Naive thymus-derived CD8-positive, alpha-beta T cell (primary cell): ENCODE measurements at places on chromosomes 1 and 21. TPM values are rescaled to one million over a fixed set of nuclear protein-coding genes. Genes with fewer than 3 reads are reported as not detected.

DNA sequence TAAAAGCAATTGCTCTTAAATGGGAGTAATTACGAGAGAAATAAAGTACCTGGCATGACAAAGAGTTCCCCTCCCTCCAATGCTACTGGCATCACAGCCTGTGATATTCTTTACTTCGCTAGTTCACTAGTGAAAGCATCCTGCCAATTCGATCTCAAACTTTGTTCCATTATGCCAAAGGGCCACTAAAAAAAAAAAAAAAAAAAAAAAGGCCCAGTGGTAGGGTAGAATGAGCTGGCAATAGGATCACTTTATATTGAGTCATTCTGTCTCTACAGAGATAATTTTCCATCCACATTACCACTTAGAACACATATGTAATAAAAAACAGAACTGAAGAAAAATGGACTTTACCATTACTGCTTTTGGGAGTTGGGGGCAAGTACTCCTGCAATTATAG lies 11.2 kb downstream of the PUM1 start:
- no peaks in the 10 kb centered on the region for H3K27me3 ChIP-seq
- H3K36me3 ChIP-seq: peaks cover 5% of the 10 kb centered on the region
- no peak overlapping the region for H3K4me3 ChIP-seq

- no peak overlapping the region for H3K4me3 ChIP-seq
- no peak overlapping the region for H3K27ac ChIP-seq
- H3K4me1 ChIP-seq: peaks cover 44% of the 10 kb centered on the region
- H3K27me3 ChIP-seq: no peaks in the 10 kb centered on the region
- DNase-seq: no peak
These were observed 6.8 kb downstream of the SSU72 start for GRCh38 chr1:1567891-1568291.

DNA sequence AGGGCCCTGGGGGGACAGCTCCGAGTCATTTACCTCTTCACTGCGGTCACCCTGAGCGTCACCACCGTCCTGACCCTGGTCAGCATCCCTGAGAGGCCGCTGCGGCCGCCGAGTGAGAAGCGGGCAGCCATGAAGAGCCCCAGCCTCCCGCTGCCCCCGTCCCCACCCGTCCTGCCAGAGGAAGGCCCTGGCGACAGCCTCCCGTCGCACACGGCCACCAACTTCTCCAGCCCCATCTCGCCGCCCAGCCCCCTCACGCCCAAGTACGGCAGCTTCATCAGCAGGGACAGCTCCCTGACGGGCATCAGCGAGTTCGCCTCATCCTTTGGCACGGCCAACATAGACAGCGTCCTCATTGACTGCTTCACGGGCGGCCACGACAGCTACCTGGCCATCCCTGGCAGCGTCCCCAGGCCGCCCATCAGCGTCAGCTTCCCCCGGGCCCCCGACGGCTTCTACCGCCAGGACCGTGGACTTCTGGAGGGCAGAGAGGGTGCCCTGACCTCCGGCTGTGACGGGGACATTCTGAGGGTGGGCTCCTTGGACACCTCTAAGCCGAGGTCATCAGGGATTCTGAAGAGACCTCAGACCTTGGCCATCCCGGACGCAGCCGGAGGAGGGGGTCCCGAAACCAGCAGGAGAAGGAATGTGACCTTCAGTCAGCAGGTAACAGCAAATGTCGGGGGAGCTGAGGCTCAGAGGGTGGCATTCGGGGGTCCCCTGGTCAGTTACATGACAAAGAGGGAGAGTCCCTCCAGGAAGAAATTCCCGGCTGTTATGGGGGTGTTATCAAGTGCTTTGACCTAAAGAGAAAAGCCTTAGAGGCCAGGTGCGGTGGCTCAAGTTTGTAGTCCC lies 12.6 kb downstream of the SLC45A1 start:
- H3K4me3 ChIP-seq: no peak overlapping the region
- no peak for DNase-seq
- H3K27ac ChIP-seq: no peak overlapping the region
- H3K27me3 ChIP-seq: no peaks in the 10 kb centered on the region
- H3K36me3 ChIP-seq: peaks cover 6% of the 10 kb centered on the region
- H3K4me1 ChIP-seq: no peaks in the 10 kb centered on the region

DNA sequence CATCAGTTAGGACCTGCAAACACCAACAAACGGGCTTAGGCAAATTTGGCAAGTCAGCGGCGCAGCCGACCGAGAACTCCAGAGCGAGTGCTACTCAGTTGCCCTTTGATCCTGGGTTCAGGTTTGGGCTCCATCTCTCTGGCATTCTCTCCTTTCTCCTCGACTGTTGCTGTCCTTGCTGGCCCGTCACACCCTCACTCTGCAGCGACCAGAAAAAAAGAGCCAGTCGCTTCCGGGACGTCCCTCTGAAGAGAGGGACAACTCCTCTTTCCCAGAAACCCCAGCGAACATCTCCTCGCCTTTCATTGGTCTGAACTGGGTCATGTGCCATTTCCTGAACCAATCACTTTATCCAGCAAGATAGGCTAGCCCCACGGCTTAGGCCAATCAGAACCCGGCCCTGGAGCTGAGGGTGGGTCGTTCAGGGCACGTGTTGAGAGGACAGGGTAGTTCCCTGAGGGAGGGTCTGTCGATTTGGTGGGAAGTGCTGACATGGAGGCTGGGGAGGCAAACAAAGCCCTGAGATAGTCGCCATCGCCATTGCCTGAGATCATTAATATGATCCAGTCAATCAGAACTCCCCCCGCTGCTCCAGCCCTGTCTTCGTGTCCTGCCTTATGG lies 113.7 kb downstream of the PTPRU start:
- no peak for DNase-seq
- H3K27ac ChIP-seq: no peak overlapping the region
- no peak overlapping the region for H3K4me3 ChIP-seq
- no peaks in the 10 kb centered on the region for H3K36me3 ChIP-seq

DNA sequence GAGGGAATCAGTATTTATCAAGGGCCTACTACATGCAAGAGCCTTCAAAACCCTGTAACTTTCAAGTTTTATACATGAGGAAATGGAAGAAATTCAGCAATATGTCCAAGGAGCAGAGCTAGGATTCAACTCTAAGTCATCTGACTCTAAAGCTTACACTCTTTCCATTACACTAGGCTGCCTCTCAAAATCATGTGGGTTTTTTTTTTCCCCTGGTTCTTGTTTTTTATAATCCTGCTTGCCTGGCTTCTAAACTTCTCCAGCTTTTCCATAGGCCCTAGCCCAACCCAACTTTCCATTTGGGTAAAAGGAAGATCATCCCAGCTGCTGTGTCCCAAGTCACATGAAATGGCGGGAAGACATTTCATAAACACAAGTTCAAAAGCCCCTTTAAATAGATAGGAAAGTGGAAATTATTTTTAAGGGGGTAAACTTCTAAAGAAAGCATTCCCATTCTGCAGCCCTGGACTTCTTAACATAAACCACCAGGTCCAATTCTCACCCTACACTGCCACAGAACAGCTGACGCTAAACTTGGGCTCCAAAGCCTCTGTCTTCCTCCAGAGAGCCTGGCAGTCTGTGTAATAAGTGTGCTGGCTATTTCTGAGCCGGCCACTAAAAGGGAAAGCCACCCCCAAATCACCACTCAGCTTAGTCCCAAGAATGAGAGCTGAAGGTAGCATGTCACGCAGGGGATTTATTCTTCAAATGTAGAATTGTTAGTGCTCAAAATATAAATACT lies 46.9 kb downstream of the ITPKB start:
- no peaks in the 10 kb centered on the region for H3K27me3 ChIP-seq
- peaks cover 98% of the 10 kb centered on the region for H3K4me1 ChIP-seq
- no peak for DNase-seq
- H3K36me3 ChIP-seq: peaks cover 19% of the 10 kb centered on the region
- H3K4me3 ChIP-seq: peak overlapping the region; percentile 85
- H3K27ac ChIP-seq: peak overlapping the region; percentile 99

Gene SNX7
- polyA plus RNA-seq: 0.15 TPM

DNA sequence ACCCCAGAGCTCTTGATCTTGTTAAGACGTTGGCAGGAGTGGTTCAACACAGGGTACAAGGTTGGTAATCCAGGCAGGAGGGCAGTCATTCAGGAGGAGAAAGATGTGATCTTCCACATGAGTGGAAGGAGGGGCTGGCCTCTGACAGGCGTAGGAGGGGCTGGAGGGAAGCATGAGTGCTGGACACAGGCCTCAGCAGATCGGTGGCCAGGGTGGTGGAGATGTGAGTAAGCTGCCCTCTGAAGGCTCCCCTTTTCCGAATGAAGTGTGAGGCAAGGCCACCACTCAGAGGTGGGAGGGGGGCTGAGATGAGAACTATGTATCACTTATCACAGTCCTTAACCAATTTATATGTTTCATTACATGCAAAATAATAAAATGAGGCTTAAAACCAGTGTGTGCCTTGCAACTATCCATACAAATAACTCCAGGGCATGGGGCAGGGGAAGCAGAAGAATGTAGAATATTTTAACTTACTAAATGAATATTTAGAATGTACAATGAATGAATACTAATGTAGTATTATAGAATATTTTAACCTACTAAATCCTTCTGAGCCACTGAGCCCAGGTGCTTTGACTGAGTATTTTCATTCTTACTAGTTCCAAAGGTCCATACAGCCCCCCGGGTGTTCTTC lies 103.5 kb upstream of the TLR5 start:
- no peaks in the 10 kb centered on the region for H3K27me3 ChIP-seq
- peaks cover 4% of the 10 kb centered on the region for H3K36me3 ChIP-seq
- no peak for DNase-seq
- no peak overlapping the region for H3K4me3 ChIP-seq
- H3K4me1 ChIP-seq: peaks cover 41% of the 10 kb centered on the region

DNA sequence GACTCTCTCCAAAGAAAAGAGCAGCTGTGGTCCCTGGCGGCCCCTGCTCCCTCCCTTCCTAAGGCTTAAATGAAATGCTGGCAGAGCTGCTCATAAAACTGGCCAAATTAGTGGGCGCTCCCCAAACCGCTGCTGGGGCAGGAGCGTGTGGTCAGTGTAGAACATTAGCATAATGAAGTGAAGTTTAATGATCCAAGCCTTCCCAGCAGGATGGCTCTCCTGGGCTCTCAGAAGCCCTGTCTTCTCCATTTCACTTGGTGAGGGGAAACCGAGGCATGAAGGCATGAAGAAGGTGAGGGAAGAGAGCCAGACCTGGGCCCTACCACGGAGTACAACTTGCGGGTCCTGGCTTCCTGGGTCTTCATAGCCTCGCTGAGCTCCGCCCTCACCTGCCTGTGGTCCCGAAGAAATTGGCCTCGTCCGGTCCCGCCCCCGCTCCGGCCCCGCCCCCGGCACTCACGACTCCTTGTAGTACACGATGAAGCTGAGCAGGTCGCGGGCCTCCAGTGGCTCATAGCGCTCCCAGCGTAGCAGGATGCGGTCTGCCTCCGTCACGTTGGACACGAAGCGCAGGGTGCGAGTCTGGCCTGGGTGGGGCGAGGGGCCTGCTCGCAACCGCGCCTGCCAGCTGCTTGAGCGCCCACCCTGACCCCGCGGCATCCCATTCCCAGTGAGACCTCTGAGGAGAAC lies 10.3 kb downstream of the INSRR start:
- peaks cover 3% of the 10 kb centered on the region for H3K27me3 ChIP-seq
- peaks cover 37% of the 10 kb centered on the region for H3K4me1 ChIP-seq
- no peaks in the 10 kb centered on the region for H3K36me3 ChIP-seq
- H3K4me3 ChIP-seq: peak overlapping the region; percentile 50
- DNase-seq: peak; percentile 62

DNA sequence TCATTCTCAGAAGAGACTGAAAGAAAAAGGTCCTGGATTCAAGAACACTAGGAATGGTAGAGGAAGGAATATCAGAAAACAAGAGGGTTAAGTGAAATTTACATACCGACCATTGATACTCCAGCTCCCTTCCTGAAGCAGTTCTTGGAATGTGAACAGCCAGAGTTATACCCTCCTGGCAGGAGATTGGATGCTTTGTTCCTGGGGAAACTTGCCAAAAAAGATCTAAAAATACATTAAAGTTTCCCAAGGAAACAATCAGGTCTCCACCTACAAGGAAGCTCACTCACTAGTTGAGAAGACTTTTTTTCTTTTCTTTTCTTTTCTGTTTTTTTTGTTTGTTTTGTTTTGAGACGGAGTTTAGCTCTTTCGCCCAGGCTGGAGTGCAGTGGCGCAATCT lies 91.1 kb downstream of the HLX start:
- DNase-seq: no peak
- no peaks in the 10 kb centered on the region for H3K4me1 ChIP-seq
- no peaks in the 10 kb centered on the region for H3K27me3 ChIP-seq
- H3K4me3 ChIP-seq: no peak overlapping the region

GRCh38 chr1:26278303-26278702 lies 1.6 kb upstream of the SH3BGRL3 start:
- H3K36me3 ChIP-seq: peaks cover 21% of the 10 kb centered on the region
- DNase-seq: no peak
- H3K27me3 ChIP-seq: no peaks in the 10 kb centered on the region
- peak overlapping the region; percentile 86 for H3K4me3 ChIP-seq

GRCh38 chr21:39051588-39051949 lies 131.7 kb downstream of the PSMG1 start:
- no peaks in the 10 kb centered on the region for H3K4me1 ChIP-seq
- H3K27me3 ChIP-seq: no peaks in the 10 kb centered on the region
- DNase-seq: no peak
- H3K4me3 ChIP-seq: no peak overlapping the region

GRCh38 chr1:17381161-17381560 lies 9.2 kb downstream of the PADI6 start:
- no peak overlapping the region for H3K4me3 ChIP-seq
- no peak for DNase-seq
- H3K36me3 ChIP-seq: no peaks in the 10 kb centered on the region
- no peak overlapping the region for H3K27ac ChIP-seq
- peaks cover 11% of the 10 kb centered on the region for H3K27me3 ChIP-seq

GRCh38 chr1:223007935-223008334 lies 135.1 kb downstream of the TLR5 start:
- no peaks in the 10 kb centered on the region for H3K27me3 ChIP-seq
- DNase-seq: no peak
- no peak overlapping the region for H3K4me3 ChIP-seq
- peaks cover 8% of the 10 kb centered on the region for H3K36me3 ChIP-seq

GRCh38 chr1:184843732-184844495 lies 89.3 kb upstream of the EDEM3 start:
- H3K4me3 ChIP-seq: no peak overlapping the region
- no peak overlapping the region for H3K27ac ChIP-seq
- peaks cover 7% of the 10 kb centered on the region for H3K4me1 ChIP-seq
- H3K27me3 ChIP-seq: no peaks in the 10 kb centered on the region
- DNase-seq: peak; percentile 60

- peak overlapping the region; percentile 56 for H3K27ac ChIP-seq
- DNase-seq: no peak
- H3K36me3 ChIP-seq: no peaks in the 10 kb centered on the region
- H3K4me1 ChIP-seq: peaks cover 3% of the 10 kb centered on the region
- H3K4me3 ChIP-seq: no peak overlapping the region
These were observed 13.4 kb downstream of the IBA57 start for GRCh38 chr1:228178737-228179684.

Gene EIF4G3
- polyA plus RNA-seq: 4.0 TPM

Gene HRNR
- not detected for polyA plus RNA-seq

GRCh38 chr1:27296773-27297291 lies 25.1 kb upstream of the TMEM222 start:
- no peaks in the 10 kb centered on the region for H3K27me3 ChIP-seq
- no peak overlapping the region for H3K27ac ChIP-seq
- H3K36me3 ChIP-seq: peaks cover 73% of the 10 kb centered on the region
- peak; percentile 59 for DNase-seq
- H3K4me3 ChIP-seq: no peak overlapping the region

- DNase-seq: no peak
- peaks cover under 1% of the 10 kb centered on the region for H3K27me3 ChIP-seq
- H3K27ac ChIP-seq: no peak overlapping the region
- H3K4me3 ChIP-seq: no peak overlapping the region
- H3K36me3 ChIP-seq: no peaks in the 10 kb centered on the region
These were observed 362.7 kb downstream of the SIPA1L2 start for GRCh38 chr1:232267092-232267836.
